ENCODE measurements at places on chromosomes 11 and 22. TPM values are rescaled to one million over a fixed set of nuclear protein-coding genes. Genes with fewer than 3 reads are reported as not detected.

CD6 gene
- not detected for total RNA-seq

KIAA1671 gene
- total RNA-seq = 85.1 TPM

GSTT2B gene
- total RNA-seq = 4.0 TPM

SCGB1D1 gene
- total RNA-seq = not detected

CBX6 gene
- total RNA-seq = 60.9 TPM

KCNJ5 gene
- total RNA-seq = 0.14 TPM

OR52H1 gene
- not detected for total RNA-seq

ZNF280B gene
- 3.1 TPM for total RNA-seq

CNTN5 gene
- not detected for total RNA-seq

RIMBP3C gene
- total RNA-seq = not detected

PDGFD gene
- 13.1 TPM for total RNA-seq

Measured in endothelial cell of umbilical vein (primary cell).